ENCODE measurements at places on chromosomes 6 and 20. TPM values are rescaled to one million over a fixed set of nuclear protein-coding genes. Genes with fewer than 3 reads are reported as not detected.

GRCh38 chr6:121879149-121879548 lies 443.7 kb downstream of the GJA1 start:
- no peaks in the 10 kb centered on the region for H3K4me1 ChIP-seq
- H3K27me3 ChIP-seq, result no peaks in the 10 kb centered on the region
- no peak for DNase-seq
- H3K27ac ChIP-seq, result no peak overlapping the region
- no peak overlapping the region for H3K4me3 ChIP-seq

- H3K4me1 ChIP-seq, result no peaks in the 10 kb centered on the region
- no peak overlapping the region for H3K4me3 ChIP-seq
- H3K27ac ChIP-seq, result no peak overlapping the region
- DNase-seq, result no peak
- no peaks in the 10 kb centered on the region for H3K27me3 ChIP-seq
Measured at GRCh38 chr20:47606983-47607613, 105.4 kb downstream of the NCOA3 start.

DNA sequence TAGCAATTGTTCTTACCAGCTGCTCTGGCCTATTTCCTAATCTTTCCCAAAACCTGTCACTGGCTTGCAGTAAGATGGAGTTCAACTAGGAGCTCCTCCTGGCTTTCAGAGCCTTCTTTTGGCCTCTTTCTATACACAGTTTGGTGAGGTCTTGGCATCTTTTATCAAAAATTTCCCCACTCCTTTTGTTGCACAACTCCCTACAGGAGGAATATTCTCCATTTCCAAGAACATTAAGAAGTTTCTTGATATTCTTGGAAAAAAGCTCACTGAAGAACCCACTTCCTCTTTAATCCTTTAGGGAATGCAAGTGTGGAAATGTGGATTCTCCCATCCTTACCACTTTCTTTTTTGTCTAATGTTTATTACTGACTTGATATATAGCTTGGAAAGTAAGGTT lies 171.3 kb upstream of the KCNK16 start:
- no peaks in the 10 kb centered on the region for H3K36me3 ChIP-seq
- no peak overlapping the region for H3K27ac ChIP-seq

DNA sequence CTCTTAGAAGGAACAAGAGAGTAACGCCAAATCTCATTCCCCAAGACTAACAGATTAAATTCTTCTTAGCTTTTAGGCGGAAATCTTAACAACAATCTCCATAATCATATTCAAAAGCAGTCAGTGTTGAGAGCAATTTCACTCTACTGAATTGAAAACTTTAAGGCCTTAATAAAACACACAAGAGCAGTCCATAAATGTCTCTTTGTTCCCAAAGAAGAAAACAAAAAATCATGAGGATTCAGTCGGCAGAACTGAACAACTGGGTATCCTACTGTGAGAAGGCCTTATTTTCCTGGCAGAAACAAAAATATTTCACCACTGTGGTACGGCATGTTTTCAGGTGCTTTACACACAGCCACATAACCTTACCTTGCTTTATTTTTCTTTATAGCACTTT lies 14.4 kb downstream of the ABHD12 start:
- H3K4me1 ChIP-seq, result no peaks in the 10 kb centered on the region
- no peak overlapping the region for H3K27ac ChIP-seq
- DNase-seq, result no peak
- H3K4me3 ChIP-seq, result no peak overlapping the region
- H3K36me3 ChIP-seq, result no peaks in the 10 kb centered on the region

- no peaks in the 10 kb centered on the region for H3K4me1 ChIP-seq
- H3K36me3 ChIP-seq, result no peaks in the 10 kb centered on the region
- no peaks in the 10 kb centered on the region for H3K27me3 ChIP-seq
- H3K4me3 ChIP-seq, result no peak overlapping the region
- H3K27ac ChIP-seq, result no peak overlapping the region
Measured at GRCh38 chr20:22789676-22790075, 205.3 kb upstream of the FOXA2 start.

DNA sequence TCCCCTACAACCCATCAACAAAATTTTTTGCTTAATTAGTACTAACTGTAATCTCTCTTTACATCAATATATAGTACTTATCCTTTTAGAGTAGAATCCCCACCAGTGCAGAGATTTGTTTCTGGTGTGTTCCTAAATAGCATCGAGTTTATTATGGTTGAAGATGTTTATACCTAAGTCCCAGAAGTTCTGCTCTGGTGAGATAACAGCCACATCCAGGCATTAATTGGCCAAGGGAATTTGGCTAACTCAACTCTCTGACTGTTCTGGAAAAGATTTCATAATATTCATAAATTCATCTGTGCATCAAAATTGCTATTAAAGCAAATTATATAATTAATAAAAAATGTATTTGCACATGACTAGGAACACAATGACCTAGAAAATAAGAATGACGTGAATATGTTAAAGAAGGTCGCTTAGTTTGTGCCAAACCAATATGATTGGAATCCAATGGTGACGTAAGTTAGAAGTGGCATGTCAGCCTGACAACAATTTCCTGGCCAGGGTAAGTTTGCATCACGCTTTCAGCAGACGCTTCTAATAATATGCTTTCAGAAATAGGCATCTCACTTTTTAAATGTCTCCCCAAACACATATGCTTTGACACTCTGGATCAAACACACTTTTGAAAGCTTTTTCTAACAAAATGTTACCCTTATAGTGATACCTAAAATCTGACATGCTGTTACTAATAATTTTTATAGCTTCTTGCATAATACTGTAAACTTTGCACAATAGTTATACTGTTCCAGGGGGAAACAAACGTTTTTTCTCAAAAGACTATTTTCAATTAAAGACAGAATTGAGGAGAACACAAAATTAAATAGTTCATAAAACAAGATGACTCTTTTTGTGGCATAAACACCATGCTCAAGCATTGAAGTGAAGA lies 236.7 kb downstream of the TENT5A start:
- no peak overlapping the region for H3K4me3 ChIP-seq
- H3K36me3 ChIP-seq, result no peaks in the 10 kb centered on the region
- no peaks in the 10 kb centered on the region for H3K27me3 ChIP-seq
- no peak overlapping the region for H3K27ac ChIP-seq
- no peak for DNase-seq

DNA sequence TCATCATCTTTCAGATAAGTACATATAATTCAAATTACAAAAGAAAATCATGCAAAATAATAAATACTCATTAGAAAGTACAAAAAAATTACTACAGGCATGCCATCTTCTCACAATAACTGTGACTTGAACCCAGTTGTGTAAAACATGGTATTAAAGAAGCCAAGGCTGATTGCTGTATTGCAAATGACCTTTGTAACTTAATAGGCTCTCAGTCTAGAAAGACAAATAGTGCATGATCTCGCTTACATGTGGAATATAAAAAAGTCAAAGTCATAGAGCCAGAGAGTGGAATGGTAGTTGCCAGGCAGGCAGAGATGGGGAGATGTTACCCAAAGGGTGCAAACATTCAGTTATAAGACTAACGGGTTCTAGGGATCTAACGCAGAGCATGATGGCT lies 626.1 kb downstream of the COL12A1 start:
- no peak overlapping the region for H3K27ac ChIP-seq
- H3K27me3 ChIP-seq, result no peaks in the 10 kb centered on the region
- H3K36me3 ChIP-seq, result no peaks in the 10 kb centered on the region
- DNase-seq, result no peak
- H3K4me3 ChIP-seq, result no peak overlapping the region
- no peaks in the 10 kb centered on the region for H3K4me1 ChIP-seq

XRN2 gene
- 22.6 TPM for polyA plus RNA-seq

KCNG1 gene
- polyA plus RNA-seq, result 0.58 TPM

ARFGEF3 gene
- polyA plus RNA-seq, result 1.2 TPM

HLA-DQB2 gene
- 1.7 TPM for polyA plus RNA-seq

DNAJC5 gene
- 24.4 TPM for polyA plus RNA-seq

THBD gene
- polyA plus RNA-seq, result 9.7 TPM
